ENCODE measurements at places on chromosomes 1 and 21.
A peak's percentile ranks its signal among the peaks of the same experiment; 100 is the strongest.

- no peak for DNase-seq
Measured at GRCh38 chr1:96713649-96714048, 7.9 kb upstream of the PTBP2 start.

DNA sequence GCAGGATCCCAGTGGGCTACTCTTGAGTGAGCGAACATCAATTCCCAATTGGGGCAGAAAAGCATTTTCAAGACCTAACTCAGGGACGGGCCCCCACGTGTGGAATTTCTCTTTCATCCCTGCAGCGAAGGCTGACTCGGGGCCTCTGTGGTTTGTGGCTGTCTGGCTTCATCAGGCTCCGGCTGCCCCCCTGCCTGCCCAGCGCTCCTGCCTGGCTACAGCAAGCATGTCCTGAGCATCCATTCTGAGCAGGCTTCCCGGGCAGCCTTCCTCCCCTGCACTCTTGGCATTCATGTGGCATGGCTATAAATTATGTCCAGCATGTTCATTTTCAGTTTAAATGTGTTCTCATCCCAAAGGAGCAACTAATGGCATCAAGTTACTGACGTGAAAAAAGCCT lies 588.1 kb downstream of the KIF26B start:
- DNase-seq = no peak

GRCh38 chr1:8307628-8308027 lies 10.3 kb upstream of the SLC45A1 start:
- DNase-seq = no peak

GRCh38 chr1:232252546-232253118 lies 377.3 kb downstream of the SIPA1L2 start:
- no peak for DNase-seq

DNA sequence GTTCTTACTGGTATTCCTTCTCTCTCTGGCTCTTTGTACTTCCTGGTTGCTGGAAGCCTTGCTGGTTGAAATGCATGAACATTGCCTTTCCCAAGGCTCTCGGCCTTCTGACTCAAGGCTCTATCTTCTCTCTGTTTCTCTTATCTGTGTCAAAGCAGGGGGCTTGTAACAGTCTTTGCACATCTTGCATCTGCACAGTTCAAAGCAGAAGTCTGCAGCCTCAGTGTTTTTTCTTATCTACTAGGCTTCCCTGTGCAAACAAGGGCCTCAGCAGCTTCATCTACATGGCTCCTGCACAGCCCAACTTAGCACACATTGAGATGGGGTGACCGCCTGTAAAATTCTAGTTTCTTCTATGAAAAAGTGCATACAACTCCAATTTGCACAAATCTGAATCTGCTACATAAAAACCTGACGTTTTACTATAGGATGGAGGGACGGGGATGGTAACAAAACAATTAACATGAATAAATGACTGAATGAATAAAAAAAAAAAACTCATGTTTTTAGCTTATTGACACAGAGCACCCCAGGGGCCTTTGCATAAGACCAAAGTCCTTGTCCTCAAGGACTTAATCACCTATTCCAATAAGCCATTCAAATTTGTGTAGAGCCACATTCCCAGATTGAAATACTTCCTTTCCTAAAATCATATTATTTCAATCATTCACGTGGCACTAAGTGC lies 458.3 kb downstream of the LMO4 start:
- DNase-seq = no peak

DNA sequence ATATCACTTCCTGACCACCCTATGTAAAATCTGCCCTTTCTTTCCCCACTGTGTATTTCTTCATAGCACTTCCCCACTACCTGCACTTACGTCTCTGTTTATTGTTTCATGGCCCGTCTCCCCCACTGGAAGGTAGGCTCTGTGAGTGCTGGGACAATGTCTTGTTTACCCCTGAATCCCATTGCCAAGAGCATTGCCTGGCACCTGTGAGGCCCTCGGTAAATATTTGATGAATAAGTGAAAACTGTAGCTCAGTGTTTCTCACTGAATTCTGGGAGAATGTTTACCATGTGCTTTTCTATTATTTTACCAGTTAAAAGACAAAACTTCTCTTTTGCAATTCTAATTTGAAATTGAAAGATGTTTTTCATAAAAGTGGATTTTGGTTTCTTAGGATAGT lies 11.8 kb downstream of the NFASC start:
- no peak for DNase-seq

- peak; percentile 75 for DNase-seq
Measured at GRCh38 chr1:67053785-67054772, at the start of gene SLC35D1. SLC35D1 (minus strand) TSS chr1:67054148; CDS start chr1:67054013, 135 bp downstream.

- no peak for DNase-seq
Measured at GRCh38 chr1:115643666-115644065, 1.9 kb downstream of the VANGL1 start.

DNA sequence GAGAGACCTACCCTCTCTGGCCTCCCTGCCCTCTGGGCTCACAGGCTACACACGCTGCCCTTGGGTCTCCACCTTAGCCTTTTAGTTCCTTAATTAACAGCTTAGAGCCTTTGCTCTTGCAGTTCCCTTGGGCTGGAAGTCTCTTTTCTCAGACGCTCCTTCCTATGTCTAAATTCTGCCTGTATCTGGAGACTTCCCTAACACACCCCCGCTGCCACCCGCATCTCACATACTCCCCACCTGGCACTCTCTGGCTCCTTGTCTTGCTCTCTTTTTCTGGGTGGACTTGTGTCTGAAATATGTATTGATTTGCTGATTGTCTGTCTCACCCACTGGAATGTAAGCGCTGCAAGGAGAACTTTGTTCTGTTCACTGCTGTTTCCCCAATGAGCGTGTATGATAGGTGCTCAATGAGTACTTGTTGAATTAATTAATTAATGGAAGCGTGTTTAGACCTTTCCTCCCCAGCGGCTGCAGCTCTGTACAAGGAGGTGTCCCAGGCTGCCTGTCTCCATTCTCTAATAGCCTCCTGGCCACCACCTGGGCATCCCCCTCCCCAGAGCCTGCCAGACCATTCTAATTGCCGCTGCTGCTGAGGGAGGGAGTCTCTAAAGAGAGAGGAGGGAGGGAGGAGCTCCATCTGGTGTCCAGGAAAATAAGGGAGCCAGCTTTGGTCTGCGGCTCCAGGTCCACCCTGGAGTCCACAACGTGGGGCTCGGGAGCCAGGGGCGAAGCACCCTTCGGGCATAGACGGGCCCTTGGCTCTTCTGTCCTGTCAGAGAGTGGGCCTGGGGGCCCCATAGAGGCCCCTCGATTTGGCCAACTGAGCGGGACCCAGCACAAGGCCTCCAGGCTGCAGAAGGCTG lies 95.4 kb downstream of the RNF220 start:
- no peak for DNase-seq

GRCh38 chr21:26572702-26573381 lies at the start of gene CYYR1:
CYYR1 (minus strand) TSS chr21:26573286; CDS start chr21:26572940, 346 bp downstream.
- no peak for DNase-seq

GRCh38 chr1:200967693-200968468 lies 55.6 kb downstream of the KIF21B start:
- DNase-seq = no peak

DNA sequence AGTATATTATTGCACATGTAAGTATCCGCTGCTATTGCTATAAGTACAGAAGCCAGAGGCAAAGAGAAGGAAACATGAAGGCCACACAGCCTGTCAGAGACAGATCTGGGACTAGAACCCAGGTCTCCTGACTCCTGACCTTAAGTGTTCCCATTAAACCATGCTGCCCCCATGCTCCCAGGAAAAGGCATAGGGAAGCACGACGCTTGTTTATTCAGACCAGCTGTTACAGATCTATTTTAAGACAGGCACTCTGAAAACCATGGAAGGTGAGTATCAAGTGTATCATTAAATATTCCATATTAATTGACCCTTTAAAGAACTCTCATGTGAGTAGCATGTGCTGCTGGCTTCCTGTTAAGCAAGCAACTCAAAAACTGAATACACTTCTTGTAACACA lies 11.4 kb downstream of the VAV3 start:
- no peak for DNase-seq

GRCh38 chr21:44357064-44357837 lies 3.8 kb downstream of the TRPM2 start:
- DNase-seq = no peak

GRCh38 chr1:169120066-169120465 lies 13.6 kb downstream of the ATP1B1 start:
- no peak for DNase-seq

DNA sequence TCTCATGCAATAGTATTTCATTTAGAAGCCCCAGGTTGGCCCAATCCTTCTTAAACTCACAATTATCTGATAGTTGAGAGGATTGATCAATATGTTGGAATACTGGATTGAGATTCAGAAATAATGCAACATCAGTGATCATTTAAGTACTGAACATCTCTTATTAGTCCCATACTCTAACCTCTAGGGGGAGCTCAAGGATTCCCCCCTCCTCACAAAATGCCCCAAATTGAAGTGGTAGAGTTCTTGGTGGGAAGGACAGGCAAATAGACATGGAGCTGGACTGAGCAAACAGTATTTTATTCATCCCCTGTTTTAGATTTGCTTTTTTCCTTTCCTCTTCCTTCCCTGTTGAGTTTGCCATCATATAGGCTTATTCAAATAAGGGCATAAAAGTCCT lies 62.8 kb downstream of the NGF start:
- DNase-seq = no peak

GRCh38 chr1:51336004-51336403 lies 5.6 kb upstream of the TTC39A start:
- DNase-seq = no peak

- no peak for DNase-seq
Measured at GRCh38 chr1:39098546-39099250, 72.5 kb downstream of the NDUFS5 start.

GRCh38 chr1:171221665-171222591 lies 26.4 kb upstream of the FMO1 start:
- no peak for DNase-seq

DNA sequence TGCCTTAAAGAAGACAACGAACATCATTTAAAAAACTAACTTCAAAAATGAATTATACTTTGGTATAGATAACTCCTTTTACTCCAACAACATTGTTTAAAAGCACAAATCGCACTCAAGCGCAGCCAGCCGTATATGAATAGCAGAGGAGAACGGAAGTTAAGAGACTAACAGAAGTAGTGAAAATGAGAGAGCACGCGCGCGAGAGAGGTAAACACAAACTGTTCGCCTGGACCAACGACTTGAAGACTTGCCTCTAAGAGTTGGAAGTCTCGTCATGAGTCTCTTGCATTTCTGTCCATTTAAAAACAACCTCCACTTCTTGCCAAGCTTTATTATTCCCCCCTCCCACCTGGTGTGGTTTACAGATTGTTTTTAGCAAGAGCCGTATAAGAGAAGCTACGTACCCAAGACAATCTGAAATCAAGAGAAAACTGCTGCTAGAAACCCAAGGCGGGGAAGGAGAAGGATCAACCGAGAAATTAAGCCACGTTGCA lies 479 bp downstream of the SELENOF start:
- DNase-seq = no peak

DNA sequence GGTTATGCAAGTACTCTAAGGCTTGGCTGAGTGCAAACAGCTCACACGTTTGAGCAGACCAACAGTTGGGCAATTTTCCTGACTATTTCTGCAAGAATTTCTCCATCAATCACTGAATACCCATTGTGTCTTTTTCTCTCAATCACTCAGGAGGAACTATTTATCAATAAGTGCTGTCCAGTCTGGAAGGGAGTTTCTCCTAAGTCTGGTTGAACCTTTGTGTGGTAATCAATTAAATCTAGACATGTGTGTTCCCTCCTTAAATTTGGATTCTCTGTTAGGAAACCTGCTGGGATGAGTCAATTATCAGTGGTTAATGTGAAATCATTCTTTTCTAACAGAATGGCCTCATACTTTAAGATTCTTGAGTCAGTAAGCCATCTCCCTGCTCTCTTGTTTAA lies 6.8 kb upstream of the AADACL3 start:
- no peak for DNase-seq

- DNase-seq = no peak
Measured at GRCh38 chr1:23526329-23527041, 4.5 kb downstream of the E2F2 start.

- no peak for DNase-seq
Measured at GRCh38 chr1:214135886-214136285, 145.1 kb upstream of the SMYD2 start.

GRCh38 chr1:167629681-167630567 lies at the start of gene RCSD1:
RCSD1 (plus strand) TSS chr1:167630232; CDS start chr1:167630424, 192 bp downstream.
- no peak for DNase-seq

DNA sequence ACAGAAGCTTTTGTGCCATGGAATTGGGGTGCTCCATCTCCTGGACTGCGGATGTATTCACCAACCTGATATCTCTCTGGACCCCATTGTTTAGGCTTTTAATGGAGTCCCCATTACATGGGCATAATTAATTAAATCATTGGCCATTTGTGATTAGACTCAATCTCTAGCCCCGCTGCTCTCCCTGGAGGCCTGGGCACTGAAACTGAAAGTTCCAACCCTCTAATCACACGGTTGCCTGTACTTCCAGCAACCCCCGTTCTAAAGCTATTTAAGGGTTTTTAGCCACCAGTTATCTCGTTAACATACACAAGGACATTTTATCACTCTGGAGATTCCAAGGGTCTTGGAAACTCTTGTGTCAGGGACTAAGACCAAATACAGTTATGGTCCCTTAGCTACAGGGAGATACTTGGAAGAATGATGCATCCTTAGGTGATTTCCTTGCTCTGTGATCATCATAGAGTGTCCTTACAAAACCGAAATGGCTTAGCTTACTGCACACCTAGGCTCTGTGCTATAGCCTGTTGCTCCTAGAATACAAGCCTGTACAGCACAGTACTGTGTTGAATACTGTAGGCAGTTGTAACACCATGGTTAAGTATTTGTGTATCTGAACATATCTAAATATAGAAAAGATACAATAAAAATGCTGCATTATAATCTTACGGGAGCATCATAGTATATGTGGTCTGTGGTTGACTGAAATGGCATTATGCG lies 71.8 kb downstream of the VPS13D start:
- no peak for DNase-seq

DNA sequence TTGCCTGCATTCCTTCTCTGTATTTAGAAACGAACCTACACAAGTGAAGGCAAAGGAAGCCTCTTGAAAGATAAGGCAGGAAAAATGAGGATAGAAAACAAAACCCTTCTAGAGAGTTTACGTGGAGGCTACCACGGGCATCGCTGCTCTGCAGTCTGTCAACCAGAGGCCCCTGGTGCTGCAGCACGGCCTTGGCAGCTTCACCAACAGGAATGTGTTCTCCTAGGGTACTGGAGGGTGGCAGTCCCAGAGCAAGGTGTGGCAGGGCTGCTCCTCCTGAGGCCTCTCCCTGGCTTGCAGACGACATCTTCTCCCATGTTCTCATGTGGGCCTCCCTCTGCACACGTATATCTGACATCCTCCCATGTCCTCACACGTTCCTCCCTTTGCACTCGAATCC lies 57.6 kb upstream of the SAMD11 start:
- no peak for DNase-seq
